ENCODE measurements at places on chromosomes 1 and 21. TPM values are rescaled to one million over a fixed set of nuclear protein-coding genes. Genes with fewer than 3 reads are reported as not detected.

DNA sequence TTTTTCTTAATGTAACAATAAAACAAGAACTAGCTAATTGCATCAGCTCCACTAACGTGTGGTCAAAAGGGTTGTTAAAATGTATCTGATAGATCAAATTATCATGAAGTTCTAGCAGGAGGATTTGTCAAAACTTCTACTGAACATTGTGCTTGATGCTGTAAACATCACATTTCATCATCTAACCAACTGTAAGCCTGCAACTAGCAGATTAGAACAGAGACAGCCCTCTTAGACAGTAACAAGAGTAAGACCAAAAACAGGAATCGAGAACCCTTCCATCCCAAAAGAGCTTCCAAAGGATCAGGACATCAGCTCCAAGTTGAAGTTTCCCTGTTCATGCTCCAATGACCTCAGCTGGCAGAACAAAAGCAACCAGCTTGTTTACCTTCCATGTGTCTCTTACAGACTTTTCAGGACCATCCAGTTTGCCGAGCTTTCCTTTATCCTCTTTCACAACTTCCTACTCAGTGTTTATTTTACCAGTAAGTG, 44.6 kb downstream of the NIBAN1 start:
- no peak for DNase-seq
- peaks cover 5% of the 10 kb centered on the region for H3K27me3 ChIP-seq
- H3K4me3 ChIP-seq: no peak overlapping the region
- no peak overlapping the region for H3K27ac ChIP-seq
- H3K4me1 ChIP-seq: peaks cover 9% of the 10 kb centered on the region

- peak overlapping the region; percentile 35 for H3K4me3 ChIP-seq
- peaks cover 26% of the 10 kb centered on the region for H3K36me3 ChIP-seq
- no peaks in the 10 kb centered on the region for H3K27me3 ChIP-seq
- H3K27ac ChIP-seq: peak overlapping the region; percentile 79
Measured at GRCh38 chr21:37119421-37120218, 46.6 kb downstream of the TTC3 start.

- H3K27ac ChIP-seq: no peak overlapping the region
- peak overlapping the region; percentile 60 for H3K4me3 ChIP-seq
- peaks cover 3% of the 10 kb centered on the region for H3K36me3 ChIP-seq
- peaks cover 8% of the 10 kb centered on the region for H3K4me1 ChIP-seq
Measured at GRCh38 chr1:220528679-220529501, 954 bp downstream of the MARK1 start.

- peaks cover 15% of the 10 kb centered on the region for H3K4me1 ChIP-seq
- DNase-seq: no peak
- H3K27me3 ChIP-seq: peaks cover 14% of the 10 kb centered on the region
Measured at GRCh38 chr1:221444346-221444745, 297.5 kb downstream of the DUSP10 start.

- no peaks in the 10 kb centered on the region for H3K4me1 ChIP-seq
- no peak overlapping the region for H3K4me3 ChIP-seq
- no peaks in the 10 kb centered on the region for H3K36me3 ChIP-seq
- DNase-seq: no peak
- H3K27ac ChIP-seq: no peak overlapping the region
- H3K27me3 ChIP-seq: no peaks in the 10 kb centered on the region
Measured at GRCh38 chr1:166113630-166114029, 53.2 kb downstream of the FAM78B start.

Gene SPRR1B
- not detected for total RNA-seq

Gene IL12RB2
- 108 TPM for total RNA-seq

Gene DCDC2B
- total RNA-seq: not detected

Gene NTNG1
- total RNA-seq: not detected
